Hematopoietic multipotent progenitor cell treated with erythropoietin and hydrocortisone succinate and interleukin-3 and kit ligand, for 15 days (in vitro differentiated cells): ENCODE measurements at places on chromosomes 3 and 15.

DNA sequence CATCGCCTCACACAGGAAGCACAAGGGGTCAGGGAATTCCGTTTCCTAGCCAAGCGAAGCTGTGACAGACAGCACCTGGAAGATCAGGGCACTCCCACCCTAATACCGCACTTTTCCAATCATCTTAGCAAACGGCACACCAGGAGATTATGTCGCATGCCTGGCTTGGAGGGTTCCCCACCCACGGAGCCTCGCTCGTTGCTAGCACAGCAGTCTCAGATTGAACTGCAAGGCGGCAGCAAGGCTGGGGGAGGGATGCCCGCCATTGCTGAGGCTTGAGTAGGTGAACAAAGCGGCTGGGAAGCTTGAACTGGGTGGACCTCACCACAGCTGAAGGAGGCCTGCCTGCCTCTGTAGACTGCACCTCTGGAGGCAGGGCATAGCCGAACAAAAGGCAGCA is 384.8 kb downstream of the CNTN6 start:
- no peak for DNase-seq

DNA sequence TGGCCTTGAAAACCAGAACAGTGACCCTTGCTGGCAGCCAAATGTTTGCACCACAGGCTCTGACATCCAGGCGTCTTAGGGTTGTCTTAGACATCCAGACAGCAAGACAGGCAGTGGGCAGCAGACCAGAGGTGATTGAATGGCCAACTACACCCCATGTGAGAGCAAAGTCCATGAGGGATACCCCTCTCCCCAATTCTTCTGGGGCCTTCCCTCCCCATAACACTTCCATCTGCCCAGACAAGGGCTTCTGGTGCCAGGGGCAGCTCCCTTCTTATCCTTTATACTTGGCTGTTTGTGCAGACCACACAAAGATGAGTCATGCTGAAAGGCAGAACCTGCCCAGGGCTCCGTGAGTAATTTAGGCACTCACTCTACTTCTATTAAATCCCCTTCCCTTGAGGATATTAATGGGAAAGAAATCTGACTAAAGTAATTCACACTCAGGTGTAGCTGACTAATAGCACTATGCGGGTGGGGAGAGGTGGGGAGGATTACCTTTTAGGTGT is 257.9 kb downstream of the UACA start:
- no peak for DNase-seq

GRCh38 chr3:190024912-190025311 is 95.8 kb downstream of the P3H2 start:
- no peak for DNase-seq

GRCh38 chr15:40691737-40692136 is 3.2 kb upstream of the RAD51 start:
- no peak for DNase-seq

DNA sequence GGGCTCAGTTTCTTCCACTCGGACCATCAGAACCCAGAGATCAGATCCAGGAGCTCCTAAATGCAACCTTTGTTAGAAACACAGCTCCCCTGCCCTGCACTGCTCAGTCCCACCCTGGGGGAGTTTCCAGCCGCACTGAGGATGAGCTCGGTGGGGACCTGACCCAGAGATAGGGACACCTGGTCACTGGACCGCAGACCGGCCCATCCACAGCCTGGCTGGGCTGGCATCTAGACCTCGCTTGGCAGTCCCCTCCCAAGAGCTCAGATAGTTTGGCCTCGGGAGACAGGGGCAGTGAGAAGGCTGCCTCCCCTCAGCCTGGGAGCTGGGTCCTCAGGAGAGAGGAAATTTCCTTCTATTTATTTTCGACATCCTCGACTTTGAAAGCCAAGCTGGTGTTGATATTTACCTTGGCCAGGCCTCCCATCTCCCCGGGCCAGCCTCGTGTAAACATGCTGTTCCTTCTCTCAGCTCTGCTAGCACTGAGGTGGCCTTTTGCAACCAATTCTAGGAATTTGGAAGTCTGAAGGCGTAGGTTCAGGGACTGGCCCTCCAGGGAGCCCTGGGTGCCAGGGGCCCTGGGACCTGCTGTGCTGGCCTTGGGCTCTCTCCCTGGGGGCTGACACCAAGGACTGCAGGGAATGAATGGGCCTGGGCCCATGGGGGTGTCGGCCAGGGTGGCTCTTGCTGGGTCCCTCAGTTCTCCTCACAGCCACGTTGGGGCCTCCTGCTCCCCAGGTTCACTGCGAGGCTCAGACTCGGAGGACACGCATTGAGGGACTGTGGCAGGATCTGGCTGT is 90.1 kb downstream of the VGLL4 start:
- no peak for DNase-seq

DNA sequence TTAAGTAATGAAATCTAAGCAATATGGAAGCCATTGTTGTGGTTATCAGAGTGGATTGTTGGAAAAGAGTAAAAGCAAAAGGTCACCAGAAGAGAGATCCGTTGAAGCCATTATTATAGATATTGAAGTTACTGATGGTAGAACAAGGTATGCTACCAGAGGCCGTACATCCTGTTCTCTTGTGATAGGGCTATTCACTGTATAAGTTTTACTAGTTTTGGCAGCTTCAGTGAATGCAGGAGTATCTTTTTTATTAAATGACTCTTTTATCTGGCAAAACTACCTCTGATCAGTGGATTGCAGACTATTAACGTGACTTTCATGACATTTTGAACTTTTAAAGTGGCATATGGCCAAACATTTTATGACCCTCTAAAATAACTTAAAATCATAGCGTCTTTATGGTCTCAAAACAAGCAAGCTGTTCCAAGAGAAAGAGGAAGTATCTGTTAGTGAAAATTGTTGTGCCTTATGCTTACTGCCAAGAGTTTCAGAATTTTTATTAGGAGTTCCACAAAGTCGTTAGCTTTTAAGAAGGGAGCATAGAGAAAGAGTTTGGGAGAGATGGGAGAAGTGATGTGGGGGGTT is 102.9 kb downstream of the LRRC49 start:
- DNase-seq = no peak

DNA sequence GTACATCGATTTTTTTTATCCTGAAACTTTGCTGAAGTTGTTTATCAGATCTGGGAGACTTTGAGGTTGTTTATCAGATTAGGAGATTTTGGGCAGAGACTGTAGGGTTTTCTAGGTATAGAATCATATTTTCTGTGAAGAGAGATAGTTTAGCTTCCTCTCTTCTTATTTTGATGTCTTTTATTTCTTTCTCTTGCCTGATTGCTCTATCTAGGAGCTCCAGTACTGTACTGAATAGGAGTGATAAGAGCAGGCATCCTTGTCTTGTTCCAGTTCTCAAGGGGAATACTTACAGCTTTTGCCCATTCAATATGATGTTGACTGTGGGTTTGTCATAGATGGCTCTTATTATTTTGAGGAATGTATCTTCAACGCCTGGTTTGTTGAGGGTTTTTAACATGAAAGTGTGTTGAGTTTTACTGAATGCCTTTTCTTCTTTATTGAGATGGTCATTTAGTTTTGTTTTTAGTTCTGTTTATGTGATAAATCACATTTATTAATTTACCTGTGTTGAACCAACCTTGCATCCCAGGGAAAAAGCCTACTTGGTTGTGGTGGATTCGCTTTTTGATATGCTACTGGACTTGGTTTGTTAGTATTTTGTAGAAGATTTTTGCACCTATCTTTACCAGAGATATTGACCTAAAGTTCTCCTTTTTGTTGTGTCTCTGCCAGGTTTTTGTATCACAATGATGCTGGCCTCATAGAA is 14.9 kb upstream of the DNAAF4 start:
- no peak for DNase-seq

DNA sequence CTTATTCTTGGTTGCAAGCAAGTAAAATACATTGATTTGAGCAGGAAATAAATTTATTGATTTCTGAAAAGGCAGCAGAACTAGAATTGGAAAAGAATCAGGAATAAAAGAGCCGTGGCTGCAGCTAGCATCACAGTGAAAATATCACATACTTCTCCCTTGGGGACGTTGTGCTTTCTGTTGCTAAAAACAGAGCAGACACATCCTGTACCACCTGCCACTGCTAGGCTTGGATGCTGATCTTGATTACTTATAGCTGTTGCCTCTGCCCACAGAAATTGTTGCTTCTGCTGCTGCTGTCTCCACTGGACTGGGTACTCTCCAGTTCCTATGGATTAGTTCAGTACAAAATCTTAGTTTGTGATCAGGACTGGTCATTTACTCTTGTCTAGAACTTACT is 283.8 kb downstream of the C3orf38 start:
- DNase-seq = no peak

- DNase-seq = no peak
Measured at GRCh38 chr3:178658694-178659325, 122.6 kb downstream of the KCNMB2 start.

DNA sequence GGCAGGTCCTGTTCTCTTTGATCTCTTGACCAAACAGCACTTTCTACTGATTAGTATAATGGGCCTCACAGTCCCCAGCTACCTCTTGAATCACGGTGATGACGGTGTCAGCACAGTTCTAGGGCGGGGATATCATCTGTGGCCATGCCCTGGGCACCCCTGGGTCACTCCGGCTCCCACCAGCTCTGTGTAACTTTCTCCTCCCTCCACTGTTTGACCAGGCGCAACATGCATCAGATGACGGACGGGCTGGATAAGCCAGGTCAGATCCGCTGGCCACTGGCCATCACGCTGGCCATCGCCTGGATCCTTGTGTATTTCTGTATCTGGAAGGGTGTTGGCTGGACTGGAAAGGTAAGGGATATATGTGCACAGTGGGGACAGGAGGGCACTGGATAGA is 29.6 kb downstream of the SLC6A1 start:
- no peak for DNase-seq

DNA sequence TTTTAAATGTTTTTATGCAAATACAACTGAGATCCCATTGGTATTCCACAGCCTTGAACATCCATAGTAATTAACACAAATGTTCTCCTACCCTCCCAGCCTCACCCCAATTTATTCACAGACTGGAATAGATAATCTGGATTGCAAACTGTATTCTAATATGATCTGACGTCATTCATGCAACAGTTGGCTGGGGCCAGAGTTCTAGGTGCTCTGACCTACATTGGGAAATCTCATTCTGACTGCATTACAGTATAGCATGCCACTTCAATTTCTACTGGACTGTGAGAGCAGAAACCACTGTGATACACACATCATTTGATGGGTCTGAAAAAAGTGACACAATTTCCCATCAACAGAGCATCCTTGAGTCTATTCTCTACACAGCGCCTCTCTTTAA is 403.1 kb downstream of the MAGI1 start:
- no peak for DNase-seq

DNA sequence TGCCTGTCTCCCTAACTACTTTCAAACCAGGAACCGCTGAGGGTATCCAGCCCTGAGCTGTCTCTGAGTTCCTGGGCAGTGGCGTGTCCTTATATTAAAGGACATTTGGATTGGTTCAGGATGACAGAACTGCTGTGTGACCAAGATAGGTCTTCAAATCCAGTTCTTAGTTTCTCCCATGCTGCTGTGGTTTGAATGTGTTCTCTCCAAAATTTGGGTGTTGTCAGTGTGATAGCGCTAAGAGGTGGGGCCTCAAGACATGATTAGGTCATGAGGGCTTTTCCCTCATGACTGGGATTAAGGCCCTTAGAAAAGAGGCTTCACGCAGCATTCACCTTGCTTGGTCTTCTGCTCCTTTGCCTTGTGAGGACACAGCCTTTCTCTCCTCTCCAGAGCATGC is 376.5 kb upstream of the TPM1 start:
- DNase-seq = no peak

DNA sequence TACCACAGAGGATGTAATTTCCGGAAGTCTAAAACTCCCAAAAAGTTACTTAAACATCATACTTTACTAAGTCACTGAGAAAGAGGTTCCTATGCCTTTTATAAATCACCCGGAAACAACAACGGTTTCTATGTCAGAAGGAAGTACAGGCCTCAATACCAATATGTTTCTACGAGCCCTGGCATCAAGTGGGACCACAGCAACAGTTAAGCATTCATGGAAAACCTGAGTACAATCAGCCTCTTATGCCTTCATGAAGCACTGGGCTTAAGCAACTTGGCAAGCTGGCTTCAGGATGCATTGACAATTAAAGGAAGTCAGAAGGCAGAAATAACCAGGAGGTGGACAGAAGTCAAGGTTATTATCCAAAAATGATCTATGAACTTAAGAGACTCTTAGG is 19.1 kb upstream of the B3GNT5 start:
- DNase-seq = no peak

GRCh38 chr3:53493963-53494791 is at the start of gene CACNA1D:
Gene CACNA1D, plus strand, starts transcription at chr3:53494611. Its CDS starts 556 bp downstream, at chr3:53495167.
- no peak for DNase-seq

GRCh38 chr3:16665282-16665741 is 60.1 kb upstream of the DAZL start:
- no peak for DNase-seq

DNA sequence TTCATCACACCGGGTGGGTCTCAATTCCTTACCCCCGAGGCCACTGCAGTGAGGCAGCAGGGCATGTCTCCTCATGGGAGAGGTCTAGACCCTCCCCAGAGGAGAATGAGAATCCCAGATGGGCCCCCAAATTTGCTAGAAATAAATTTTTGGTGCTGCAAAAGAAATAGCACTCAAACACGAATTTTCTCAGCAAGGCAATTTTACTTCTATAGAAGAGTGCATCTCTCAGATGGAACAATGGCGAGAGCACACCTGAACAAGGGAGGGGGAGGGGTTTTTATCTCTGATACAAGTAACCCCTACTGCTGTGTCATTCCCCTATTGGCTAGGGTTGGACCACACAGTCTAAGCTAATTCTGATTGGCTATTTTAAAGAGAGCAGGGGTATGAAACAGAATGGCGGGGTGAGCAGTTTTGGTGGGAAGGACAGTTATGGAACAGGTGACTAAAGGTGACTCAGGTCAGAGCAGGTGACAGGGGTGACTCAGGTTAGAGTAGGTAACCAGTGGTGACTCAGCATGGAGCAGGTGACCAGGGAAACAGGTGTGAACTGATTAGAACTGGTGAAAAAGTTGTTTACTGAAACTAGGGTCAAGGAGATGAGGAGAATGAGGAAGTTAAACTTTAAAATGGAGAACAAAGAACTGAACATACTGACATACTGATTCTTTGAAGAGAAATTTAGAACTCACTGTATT is 93.0 kb upstream of the WNT7A start:
- DNase-seq = no peak

DNA sequence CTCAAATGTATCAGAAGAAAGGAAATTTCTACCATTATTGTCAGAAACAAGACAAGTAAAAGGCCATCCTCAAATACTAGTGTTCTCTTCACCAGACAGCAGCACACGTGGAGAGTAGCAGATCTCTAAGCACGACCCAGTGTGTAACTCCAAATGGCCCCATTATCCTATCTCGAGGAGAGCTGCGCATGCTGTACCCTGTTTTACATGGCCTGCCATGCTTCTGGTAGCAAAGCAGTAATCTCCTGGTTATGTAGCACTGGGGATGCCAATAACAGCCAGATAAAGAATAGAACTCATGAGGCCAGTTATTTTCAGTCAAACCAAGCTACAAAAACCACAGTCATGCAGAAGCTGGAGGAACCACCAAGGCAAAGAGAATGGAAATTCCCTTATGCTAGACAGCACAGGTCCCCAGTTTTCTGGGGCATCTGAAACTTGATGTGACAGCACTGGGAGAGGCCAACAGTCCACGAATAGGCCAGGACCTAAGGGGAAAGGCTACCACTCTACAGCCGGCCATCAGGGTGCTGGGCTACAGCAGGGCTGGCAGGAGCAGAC is 73.0 kb downstream of the LIPC start:
- DNase-seq = no peak
